A549 (cell line): ENCODE measurements at places on chromosomes 4 and X.

- DNase-seq = no peak
These were observed 25.8 kb downstream of the USP9X start for GRCh38 chrX:41110801-41111625.

GRCh38 chr4:101593666-101594065, 196.9 kb upstream of the BANK1 start:
- DNase-seq = no peak

- DNase-seq = no peak
These were observed 48.9 kb upstream of the EXOC1L start for GRCh38 chr4:55770662-55771061.

GRCh38 chrX:38124000-38124399, 96.7 kb downstream of the SRPX start:
- no peak for DNase-seq

DNA sequence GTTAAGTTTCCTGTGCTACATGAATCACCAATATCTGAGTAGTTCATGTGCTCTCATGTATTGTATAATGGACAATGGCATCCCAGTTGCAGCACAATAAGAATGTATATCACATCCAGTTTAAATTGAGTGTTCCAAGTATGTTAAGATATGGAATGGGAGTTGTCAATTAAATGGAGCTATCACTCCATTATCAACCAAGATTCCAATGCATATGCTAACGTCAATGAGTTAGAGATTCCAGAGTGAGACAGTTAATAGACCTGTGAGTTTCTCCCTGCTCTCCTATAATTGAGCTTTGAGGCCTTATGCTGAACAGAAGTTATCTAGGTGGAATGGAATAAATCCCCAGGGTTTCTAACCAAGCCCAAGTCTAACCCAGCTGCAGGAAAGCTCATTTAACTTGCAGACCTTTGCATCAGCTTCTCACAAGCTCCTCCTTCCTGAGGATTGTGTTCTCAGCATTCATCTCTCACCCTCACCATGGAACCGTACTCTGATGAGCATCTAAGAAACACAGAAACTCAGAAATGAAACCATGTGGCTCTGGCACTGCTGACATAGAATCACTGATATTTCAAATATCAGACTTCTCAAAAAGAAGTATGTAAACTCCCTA, 84.8 kb downstream of the TIGD2 start:
- no peak for DNase-seq

DNA sequence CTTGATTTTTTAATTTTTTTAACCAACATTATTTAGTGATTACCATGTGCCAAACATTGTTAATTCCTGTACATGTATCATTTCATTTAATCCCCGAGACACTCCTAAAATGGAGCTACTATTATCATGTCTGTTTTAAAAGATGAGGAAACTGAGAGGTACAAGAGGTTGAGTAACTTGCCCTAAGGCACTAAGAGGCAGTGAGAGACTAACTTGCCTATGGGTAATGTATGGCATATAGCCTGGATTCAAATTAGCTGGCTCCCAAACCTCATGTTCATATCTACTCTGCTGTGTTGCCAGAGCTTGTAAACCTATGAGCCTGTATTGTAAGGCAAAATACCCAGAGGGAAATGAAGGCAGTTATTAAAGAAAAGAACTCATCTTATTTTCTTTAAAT, 443.6 kb downstream of the IL15 start:
- DNase-seq = no peak

DNA sequence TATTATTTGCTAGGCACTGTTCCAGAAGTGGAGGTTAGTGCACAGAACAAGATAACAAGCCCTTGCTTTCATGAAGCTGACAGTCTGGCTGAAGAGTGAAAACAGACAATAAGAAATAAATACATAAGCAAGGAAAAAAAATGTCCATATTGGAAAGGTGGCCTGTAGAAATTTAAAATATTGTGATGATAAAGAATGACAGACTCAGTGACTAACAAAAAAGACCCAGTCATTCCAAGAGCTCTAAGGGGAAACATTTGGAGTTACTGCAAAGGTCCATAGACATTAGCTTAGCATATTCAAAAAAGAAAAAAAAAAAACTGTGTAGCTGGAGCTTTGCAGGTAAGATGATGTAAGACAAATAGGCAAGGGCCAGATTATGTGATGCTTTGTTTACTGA, 1.0 kb upstream of the ANTXR2 start:
- no peak for DNase-seq

DNA sequence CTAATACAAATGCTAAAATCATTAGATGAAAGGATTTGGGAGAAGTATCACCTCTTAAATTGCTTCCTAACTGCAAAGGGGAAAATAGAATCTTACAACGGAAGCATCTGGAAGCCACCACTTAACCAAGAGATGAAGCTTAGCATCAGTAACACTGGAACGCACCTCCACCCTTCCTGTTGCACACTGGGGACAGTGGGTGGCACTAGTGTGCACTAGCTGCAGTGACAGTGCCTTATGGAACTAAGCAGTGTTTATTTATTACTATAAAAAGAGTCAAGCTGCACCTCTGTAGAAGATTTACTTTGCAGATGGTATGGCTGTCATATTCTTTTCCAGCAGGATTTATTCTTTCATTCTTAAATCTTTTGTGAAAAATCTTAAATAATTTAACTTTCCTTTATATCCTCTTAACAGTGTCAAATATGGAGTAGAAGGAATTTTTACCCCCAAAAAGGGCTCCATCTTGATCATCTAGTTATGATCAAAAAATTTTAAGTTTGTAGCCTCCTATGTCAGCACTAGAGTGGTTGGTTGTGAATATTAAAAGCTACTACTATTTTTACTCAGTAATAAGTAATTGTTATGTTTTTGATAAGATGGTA, 76.7 kb downstream of the SCD5 start:
- no peak for DNase-seq

DNA sequence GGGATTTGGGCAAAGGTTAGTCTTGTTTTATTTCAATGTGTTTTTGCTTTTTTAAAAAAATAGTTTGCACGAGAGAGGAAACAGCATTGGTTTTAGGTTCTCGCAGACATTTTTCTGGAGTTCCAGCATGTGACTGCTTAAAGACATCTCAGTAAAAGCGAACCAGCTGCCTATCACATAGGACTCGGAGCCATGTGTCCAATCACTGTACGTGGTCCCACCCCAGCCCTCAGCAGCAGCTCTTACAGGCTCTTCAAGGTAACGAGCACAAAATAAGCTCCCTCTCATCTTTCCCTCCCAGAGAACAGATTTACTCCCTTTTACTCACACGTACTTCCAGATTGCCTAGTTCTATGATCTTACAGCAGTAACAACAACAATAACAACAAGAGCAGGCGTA, 68.7 kb downstream of the MCF2 start:
- DNase-seq = no peak

DNA sequence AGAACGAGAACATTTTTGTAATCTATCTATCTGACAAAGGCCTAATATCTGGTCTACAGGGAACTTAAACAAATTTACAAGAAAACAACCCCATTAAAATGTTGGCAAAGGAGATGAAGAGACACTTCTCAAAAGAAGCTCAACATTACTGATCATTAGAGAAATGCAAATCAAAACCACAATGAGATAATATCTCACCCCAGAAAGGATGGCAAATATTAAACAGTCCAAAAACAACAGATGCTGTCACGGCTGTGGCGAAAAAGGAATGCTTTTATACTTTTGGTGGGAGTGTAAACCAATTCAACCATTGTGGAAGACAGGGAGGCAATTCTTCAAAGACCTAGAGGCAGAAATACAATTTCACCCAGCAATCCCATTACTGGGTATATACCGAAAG, 2284.8 kb downstream of the ARAP2 start:
- DNase-seq = no peak

- no peak for DNase-seq
These were observed 189.8 kb upstream of the AFF2 start for GRCh38 chrX:148310426-148311165.

GRCh38 chrX:24190500-24191156, 41.1 kb downstream of the ZFX start:
- no peak for DNase-seq

- no peak for DNase-seq
These were observed 243.4 kb upstream of the GK2 start for GRCh38 chr4:79651456-79651855.

GRCh38 chr4:10273030-10273429, 156.4 kb upstream of the WDR1 start:
- no peak for DNase-seq

GRCh38 chrX:110320381-110320987, 2.6 kb upstream of the AMMECR1 start:
- DNase-seq = no peak

DNA sequence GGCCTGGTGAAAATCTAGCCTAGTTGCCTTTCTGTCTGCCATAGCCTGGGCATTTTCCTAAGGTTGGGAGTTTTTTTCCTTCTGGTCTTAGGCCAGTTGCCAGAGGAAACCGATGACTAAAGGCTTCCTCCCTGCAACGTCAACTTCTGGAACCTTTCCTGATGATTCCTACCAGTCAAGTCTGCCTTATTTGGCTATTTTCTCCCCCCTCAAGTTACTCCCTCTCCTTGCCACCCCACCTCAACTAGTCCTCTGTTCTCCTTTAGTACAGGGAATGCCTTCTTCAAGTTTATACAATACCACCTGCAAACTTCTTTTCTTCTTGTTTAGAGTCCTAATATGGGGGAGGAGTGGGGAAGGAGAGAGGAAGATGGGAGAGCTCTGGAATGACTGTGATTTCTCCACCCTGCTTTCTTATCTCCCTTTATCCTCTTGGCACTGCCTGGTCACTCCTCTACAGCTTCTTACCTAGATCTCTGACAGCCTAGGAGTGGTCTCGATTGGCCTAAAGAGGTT, 10.6 kb downstream of the MSN start:
- peak; percentile 28 for DNase-seq

GRCh38 chrX:110003167-110004156, 548 bp downstream of the TMEM164 start:
- peak; percentile 12 for DNase-seq

GRCh38 chr4:150140774-150141400, 62.6 kb downstream of the DCLK2 start:
- DNase-seq = peak; percentile 29

- no peak for DNase-seq
These were observed 6.4 kb upstream of the RBMX2 start for GRCh38 chrX:130395341-130395740.
